AG08395 (cell line): ENCODE measurements at places on chromosomes 6 and 20.

DNA sequence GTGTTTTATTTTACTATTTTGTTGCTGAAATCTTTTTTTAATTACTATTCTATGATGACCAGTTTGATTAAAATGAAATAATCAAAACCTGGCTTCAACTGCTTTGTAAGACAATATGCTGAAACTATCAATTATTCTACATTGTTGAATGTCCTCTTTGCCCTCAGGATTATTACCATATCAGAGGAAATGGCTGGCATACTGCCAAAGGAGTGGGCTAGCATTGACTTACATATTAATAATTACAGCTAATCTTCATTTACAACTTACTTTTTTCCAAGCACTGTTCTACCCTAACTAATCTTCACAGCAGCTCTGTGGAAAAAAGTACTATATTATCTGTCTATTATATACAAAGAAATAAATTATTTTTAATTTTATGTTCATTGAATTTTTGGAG lies 560.5 kb downstream of the BCKDHB start:
- DNase-seq: no peak

- DNase-seq: no peak
Observed at GRCh38 chr6:167428664-167429333, 103.9 kb downstream of the TTLL2 start.

DNA sequence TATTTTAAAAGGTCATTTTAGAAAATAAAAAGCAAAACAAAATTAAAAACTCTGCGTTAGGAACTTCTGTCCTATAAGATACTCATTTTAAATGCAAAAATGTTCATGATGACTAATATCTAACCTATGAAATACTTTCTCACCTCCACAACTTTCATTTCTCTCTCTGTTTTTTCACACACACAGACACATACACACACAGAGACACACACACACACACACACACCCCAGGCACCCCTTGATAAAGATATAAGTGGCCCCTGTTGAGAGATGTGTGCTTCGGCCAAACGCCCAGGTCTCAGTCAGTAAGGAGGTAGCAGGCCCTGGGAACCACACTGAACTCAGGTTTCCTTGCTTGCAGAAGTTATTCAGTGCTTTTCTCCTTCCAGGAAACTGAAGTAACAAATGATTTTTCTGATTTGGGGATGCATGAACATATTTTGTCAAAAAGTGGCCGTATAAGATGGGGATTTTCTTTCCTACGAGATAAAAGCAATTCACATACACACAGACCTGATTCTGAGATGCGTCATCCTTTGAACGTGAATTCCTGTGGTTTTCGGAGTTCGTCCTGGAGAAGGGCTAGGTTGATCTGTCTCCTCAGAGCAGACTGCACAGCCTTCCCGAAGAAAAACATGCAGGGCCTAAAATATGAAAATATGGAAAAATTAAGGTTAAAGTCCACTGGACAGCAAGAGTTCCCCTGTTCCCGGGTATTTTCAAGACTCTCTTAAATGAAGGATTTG lies 306.8 kb upstream of the FOXQ1 start:
- DNase-seq: no peak

- no peak for DNase-seq
Observed at GRCh38 chr20:60453388-60454246, 495.4 kb downstream of the CDH26 start.

- DNase-seq: no peak
Observed at GRCh38 chr6:14987490-14987889, 258.4 kb upstream of the JARID2 start.

GRCh38 chr6:30917487-30917886 lies 3.4 kb downstream of the VARS2 start:
- no peak for DNase-seq

- DNase-seq: no peak
Observed at GRCh38 chr6:122571888-122572287, 38.3 kb upstream of the PKIB start.

DNA sequence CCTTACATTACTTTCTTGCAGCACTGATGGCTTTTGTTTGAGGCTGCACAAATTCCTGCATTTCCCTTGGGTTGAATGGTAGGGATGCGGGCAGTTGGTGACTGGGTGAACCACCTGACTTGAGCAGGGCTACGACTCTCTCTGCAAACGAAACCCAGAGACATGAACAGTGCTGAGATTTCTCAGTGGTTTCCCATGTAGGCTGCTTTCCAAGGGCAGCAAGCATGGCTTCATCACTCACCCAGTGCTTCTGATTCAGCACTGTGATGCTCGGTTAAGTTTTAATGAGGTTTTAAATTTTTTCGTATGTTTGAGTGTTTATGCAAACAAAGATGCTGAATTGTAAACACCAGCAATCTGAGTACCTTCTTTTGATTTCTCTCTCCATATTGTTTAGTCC lies 127.2 kb downstream of the MTHFD1L start:
- peak; percentile 69 for DNase-seq

DNA sequence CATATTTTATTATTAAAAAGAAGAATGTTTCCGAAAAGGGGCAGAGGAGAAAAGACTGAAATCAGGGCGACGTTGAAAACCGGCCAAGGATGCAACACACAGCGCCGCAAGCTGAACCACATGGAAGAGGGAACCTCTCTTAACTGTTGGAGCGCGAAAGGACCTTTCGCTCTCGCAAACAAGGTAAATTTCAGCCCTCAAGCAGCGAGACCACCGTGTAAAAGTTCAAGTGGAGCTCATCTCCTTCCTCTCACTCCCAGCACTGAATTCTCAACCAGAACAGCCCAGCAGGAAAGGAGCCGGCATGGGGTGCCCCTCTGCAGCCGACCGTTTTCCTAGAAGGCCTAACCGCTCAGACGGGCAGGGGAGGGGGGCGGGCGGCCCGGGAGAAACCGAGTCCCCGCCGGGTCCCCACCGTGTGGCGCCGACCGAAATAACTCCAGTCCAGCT lies 621 bp downstream of the GPR63 start:
- peak; percentile 10 for DNase-seq

DNA sequence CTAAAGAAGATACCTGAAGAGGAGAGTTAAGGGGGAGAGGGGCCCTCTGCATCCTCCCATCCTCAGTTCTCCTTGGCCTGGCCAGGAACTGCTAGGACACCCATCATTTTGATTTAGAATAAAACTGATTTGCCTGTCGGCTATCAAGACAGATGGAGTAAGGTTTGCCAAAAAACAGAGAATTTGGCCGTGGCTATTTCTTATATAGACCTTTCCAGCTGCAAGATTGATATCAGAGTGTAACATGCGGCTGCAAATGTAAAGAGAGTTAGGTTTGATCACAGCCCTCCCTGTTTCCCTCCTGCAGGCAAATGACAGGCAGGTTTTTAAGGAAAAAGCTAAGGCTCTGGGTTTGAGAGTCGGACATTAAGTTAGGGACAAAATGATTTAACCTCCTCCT lies 226.6 kb upstream of the TAB2 start:
- no peak for DNase-seq

- DNase-seq: no peak
Observed at GRCh38 chr20:18165553-18165952, 27.9 kb downstream of the KAT14 start.

- no peak for DNase-seq
Observed at GRCh38 chr6:134211297-134211696, 106.6 kb downstream of the SGK1 start.

- DNase-seq: no peak
Observed at GRCh38 chr6:74181471-74181870, 485.5 kb downstream of the CD109 start.

DNA sequence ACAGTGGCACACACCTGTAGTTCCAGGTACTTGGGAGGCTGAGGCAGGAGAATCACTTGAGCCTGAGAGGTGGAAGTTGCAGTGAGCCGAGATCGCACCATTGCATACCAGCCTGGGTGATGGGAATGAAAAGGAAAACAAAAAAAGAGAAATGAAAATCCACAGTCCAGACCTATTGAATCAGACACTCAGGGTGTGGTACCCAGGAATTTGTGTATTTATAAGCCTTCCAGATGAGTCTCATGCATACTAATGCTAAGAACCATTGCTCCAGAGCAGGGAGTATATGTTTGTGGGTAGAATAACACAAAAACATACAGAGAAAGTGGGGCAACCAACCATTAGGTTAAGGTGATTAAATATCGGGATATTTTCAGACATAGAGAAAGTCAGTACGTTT lies 36.1 kb upstream of the PLCB4 start:
- peak; percentile 22 for DNase-seq

DNA sequence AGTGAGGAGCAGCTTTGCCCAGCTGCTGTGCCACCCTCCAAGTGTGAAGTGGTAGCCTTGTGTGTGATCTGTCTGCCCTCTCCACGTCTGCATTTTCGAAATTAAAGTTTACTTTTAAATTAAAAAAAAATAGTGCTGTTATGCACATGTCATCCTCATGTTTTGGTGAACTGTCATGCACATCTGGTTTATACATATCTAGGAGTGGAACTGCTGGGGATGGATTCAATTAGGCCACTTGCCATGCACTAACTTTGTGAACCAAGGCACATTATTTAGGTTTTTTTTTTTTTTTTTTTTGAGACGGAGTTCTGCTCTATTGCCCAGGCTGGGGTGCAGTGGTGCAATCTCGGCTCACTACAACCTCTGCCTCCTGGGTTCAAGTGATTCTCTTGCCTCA lies 3.6 kb downstream of the GTSF1L start:
- DNase-seq: no peak

GRCh38 chr6:105202486-105202885 lies 22.7 kb upstream of the POPDC3 start:
- DNase-seq: no peak

DNA sequence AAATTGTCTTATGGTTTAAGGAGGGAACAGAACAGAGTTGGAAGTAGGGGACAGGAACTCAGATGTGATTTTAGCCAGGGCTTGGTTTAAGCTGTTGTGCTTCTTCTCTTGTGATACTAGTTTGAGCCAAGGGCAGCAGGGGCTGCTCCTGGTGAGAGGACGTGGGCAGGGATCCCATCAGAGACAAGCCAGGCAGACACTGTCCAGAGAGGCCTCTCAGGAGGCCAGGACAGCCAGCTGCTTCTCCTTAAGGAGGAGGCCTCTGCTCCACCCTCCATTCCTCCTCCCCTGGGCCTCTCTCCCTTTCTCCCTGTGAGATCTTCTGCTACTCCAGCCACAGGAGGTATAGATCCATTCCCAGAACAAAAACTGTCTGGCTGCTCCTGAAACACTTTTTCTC lies 108.4 kb upstream of the MLN start:
- DNase-seq: no peak

- no peak for DNase-seq
Observed at GRCh38 chr6:121321282-121321681, 13.0 kb downstream of the TBC1D32 start.

GRCh38 chr6:154297721-154298120 lies 58.9 kb downstream of the IPCEF1 start:
- no peak for DNase-seq

DNA sequence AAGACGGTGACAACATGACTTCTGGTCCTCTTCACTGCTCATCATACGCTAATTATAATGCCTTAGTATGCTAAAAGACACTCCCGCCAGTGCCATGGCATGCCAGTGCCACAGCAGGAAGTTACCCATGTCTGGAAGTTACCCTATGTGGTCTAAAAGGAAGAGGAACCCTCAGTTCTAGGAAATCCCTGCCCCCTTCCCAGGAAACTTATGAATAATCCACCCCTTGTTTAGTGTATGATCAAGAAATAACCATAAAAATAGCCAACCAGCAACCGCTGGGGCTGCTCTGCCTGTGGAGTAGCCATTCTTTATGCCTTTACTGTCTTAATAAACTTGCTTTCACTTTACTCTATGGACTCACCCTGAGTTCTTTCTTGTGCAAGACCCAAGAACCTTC lies 15.8 kb upstream of the SERPINB9 start:
- DNase-seq: no peak

DNA sequence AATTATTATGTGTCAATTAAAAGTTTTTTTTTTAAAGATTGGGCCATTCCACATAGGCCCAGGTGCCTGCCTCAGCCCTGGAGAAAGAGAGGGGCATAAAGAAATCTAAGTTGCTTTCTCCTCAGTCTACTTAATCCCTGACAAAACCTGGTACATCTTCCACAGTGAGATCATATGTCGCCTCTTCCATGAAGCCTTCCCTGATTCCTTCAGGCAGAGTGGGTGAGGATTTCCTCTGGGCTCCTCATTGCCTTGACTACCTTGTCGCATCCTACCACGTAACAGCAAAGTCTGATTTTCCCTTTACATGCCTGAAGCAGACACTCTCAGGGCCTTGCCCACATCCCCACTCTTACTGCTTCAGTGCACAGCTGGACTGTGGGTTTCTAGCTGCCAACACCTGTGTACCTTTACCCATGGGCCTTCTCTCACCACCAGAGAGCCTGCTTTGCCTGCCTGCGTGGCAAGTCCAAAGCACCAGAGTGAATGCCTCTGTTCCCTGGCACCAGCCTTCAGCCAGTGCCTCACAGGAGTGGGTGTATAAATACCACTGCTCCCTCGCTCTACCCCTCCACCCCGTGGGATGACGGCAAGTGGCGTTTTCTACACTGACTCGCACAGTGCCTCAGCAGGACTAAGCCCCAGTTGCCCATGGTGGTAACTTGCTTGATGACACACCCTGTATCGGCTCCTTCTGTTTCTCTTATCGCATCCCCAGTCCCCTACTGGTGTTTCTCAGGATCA lies 68.0 kb downstream of the EYA2 start:
- no peak for DNase-seq

DNA sequence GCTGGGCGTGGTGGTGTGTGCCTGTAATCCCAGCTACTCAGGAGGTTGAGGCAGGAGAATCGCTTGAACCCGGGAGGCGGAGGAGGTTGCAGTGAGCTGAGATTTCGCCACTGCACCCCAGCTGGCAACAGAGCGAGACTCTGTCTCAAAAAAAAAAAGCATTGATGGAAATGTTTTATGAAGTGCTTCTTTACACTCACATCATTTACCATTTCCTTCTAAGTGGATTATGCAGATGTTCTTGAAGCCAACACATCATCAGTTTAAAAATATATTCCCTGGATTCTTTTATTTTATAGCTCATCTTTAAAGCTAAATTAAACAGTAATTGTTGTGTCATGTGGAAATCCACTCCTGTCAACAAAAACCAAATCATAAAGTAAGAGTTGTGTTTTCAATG lies 35.9 kb upstream of the HDDC2 start:
- no peak for DNase-seq

DNA sequence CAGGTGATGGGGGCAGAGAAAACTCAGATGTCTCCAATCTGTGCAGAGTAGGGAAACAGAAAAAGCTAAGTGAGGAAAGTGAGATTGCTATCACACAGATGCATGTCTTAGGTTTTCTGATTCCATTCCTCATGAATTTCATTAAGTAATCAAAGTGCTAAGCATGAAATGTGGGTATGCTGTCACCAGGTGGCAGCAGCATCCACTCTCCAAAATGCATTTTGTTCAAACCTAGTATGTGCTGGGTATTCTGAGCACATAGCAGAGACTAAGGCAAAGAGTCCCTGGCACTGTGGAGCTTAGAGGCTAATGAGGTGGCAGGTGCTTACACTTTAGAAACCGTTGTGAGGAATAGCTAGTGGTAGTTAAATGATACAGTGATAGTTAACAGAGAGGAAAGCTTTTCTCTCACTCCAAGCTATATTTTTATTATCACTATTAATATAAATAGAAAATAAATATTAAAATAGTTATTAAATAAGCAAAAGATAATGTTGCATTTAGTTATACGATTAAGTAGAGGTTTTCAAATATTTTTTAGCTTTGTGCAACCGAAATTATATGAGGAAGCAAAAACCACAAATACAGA lies 179.5 kb downstream of the CDH26 start:
- no peak for DNase-seq
